Peyer's patch (tissue), 4 donors: ENCODE measurements at places on chromosomes 12 and 14. TPM values are rescaled to one million over a fixed set of nuclear protein-coding genes. Genes with fewer than 3 reads are reported as not detected.

IAPP gene
- total RNA-seq, result not detected

PRKCH gene
- total RNA-seq, result 64.2 TPM

SLC41A2 gene
- 94.2 TPM for total RNA-seq

KRT75 gene
- not detected for total RNA-seq

RTL1 gene
- not detected for total RNA-seq

AKAP3 gene
- total RNA-seq, result not detected

ST8SIA1 gene
- total RNA-seq, result 11.6 TPM

RIMKLB gene
- 47.1 TPM for total RNA-seq

KLHDC1 gene
- 28.1 TPM for total RNA-seq

OR6C75 gene
- not detected for total RNA-seq

KRT81 gene
- not detected for total RNA-seq

PTPRQ gene
- not detected for total RNA-seq

KCNK13 gene
- total RNA-seq, result not detected

ZC2HC1C gene
- total RNA-seq, result 18.3 TPM

LPAR5 gene
- total RNA-seq, result 26.7 TPM

ARHGAP9 gene
- total RNA-seq, result 16.5 TPM

PLEKHG3 gene
- 25.1 TPM for total RNA-seq
